ELR (cell line): ENCODE measurements at places on chromosomes 16 and 17.
A peak's percentile ranks its signal among the peaks of the same experiment; 100 is the strongest.

- no peak for DNase-seq
These were observed 46.7 kb downstream of the RNF157 start for GRCh38 chr17:76193591-76193990.

- no peak for DNase-seq
These were observed 16.8 kb upstream of the SUPT4H1 start for GRCh38 chr17:58368860-58369213.

- DNase-seq: peak; percentile 99
These were observed 682.1 kb upstream of the SOX9 start for GRCh38 chr17:71438631-71439146.

- no peak for DNase-seq
These were observed 17.5 kb downstream of the ACSF2 start for GRCh38 chr17:50443505-50443974.

DNA sequence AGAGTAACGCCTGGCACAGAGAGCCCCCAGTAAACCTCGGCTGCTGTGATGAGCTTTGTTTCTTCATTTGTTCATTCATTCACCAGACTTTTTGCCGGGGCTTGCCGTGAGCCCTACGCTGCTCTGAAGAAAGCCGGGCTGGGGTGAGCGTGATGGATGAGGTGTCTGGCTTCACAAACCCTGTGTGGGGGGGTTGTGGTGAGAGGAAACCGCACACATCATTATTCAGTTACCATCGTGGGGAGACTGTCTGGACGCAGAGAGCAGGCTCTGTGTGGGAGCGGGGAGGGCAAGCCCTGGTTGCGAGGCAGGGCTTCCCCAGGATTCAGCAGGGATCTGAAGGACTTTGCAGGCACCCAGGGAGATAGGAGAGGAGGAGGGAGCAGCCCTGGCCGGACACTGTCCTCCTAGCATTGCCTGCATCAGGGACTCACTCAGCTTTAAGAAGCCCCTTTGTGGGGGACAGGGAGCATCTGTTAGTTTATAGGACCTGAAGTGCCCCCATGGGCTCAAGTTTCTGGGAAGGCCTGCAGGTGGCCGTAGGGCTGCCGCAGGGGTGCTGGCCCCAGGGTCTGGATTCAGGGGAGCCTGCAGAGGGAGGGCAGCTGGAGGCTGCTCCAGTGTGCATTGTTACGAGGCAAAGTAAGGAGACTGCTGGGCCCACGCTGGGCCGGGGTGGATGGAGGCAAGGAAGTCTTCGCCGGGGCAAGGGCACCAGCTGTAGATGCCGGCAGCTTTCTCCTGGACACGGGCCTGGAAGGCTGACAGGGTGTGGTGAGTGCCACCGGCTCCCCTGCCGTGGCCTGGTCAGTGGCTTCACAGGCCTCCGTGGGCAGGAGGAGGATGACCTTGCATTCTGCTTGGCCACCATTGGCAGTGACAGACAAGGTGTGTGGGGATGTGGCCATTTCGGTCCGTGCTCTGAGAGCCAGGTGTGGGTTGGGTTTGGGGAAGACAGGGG is 334.5 kb downstream of the SEC14L1 start:
- DNase-seq: peak; percentile 90

DNA sequence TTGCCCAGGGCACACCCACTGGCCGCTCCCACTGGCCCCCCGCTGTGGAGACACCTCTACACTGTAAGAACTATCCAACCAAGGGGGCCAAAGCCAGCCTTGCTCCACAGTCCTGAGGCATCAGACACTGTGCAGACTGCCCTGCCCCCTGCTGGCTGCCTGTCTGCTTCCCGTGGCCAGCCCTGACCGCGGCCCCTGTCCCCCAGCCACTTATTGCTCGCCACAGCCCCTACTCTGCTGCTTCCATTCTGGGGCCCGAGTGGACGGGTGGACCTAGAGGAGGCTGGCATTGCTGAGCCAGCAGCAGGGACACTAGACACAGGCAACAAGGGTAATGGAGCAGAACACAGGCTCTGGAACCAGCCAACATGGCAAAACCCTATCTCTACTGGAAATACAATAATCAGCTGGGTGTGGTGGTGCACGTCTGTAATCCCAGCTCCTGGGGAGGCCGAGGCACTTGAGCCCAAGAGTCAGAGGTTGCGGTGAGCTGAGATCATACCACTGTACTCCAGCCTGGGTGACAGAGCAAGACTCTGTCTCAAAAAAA is 19.7 kb upstream of the LRRC37A3 start:
- DNase-seq: peak; percentile 55

- DNase-seq: no peak
These were observed 299.4 kb upstream of the IRX3 start for GRCh38 chr16:54585998-54586340.

- peak; percentile 63 for DNase-seq
These were observed 18.2 kb upstream of the IL17C start for GRCh38 chr16:88619859-88620815.

DNA sequence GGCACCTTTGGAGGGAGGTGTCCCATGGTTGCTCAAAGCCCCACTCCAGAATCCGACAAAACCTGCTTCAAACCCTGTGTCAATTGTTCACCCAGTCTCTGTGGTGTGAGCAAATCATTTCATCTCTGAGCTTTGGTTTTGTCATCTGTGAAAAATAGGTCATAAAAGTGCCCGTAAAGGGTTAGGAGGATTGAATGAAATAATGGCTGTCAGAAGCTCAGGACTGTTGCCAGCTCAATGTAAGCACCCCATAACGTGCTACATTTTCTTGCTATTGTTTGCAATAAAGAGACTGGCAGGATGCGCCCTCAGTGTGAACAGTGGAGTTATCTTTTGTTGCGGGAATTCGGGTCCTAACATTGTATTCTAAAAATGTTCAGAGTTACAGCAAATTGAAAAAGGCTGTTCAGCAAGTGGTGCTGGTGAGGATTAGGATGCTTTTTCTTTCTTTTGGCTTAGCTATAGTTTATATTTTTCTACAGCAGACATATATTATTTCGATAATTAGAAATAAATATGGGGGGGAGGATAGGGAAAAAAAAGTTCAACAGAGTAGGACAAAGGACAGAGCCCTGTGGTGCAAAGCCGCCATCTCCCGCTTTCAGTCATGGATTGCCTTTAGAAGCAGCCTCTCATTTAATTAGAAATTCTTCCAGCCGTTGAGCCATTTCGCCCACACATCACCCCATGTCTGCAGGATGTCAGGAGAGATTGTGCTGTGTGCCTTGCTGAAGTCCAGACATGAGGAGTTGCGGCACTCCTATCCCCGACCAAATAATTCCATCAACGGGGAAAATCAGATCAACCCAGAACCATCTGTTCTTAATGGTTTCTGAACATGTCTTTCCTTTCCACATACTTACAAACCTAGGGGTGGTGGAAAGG is 20.9 kb upstream of the PYY start:
- DNase-seq: no peak
